ENCODE measurements at places on chromosomes 11 and 22.

DNA sequence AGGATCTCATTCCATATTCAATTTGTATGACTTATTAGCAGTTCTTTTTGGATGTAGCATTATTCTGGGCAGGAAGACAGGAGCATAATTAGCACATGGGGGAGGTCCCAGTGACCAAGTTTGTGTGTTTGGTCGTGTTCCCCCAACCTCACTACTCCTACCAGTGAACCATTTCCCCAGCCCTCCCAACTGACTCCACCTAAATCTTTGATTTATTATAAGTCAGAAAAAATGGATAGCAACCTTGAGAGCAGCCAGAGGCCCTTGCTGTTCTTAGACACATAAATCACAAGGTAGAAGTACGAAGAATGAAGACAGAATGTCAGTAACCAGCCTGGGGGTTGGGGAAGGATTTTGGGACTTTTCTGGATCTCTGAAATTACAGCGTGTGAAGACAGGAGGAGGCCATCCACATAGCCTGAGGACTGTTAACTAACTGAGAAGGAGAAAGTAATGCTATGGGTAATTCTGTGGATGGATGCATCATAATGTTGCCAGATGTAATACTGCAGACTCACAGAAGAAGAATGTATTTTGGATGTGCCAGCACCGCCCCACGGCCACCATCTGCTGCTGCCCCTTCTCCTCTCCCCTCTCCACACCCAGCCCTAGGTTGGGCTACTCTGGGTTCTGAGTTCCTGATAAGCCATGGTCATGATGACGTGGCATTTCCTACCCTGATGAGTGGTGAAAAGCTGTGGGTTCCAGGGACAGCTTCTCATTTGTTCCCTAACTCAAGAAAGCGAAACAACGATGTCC, 124.3 kb upstream of the TTC12 start:
- peak; percentile 89 for DNase-seq

- no peak for DNase-seq
These were observed 39.1 kb upstream of the PRAME start for GRCh38 chr22:22598144-22598543.

DNA sequence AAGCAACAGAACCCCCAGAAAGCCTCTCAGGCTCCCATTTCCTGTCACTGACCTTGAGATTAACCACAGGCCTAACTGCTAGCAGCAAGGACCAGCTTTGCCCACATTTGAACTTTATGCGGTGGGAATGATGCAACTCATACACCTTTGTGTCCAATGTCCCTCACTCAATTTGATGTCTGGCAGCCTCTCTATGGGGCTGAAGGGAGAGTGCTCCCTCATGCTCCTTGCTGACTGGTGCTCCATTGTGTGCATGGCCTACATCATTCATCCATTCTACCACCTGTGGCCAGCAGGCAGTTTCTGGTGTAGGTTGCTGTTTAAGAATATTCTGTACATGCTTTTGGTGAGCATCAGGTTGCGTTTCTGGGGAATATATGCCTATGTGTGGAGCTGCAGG, 31.9 kb downstream of the KCNQ1OT1 start:
- no peak for DNase-seq

DNA sequence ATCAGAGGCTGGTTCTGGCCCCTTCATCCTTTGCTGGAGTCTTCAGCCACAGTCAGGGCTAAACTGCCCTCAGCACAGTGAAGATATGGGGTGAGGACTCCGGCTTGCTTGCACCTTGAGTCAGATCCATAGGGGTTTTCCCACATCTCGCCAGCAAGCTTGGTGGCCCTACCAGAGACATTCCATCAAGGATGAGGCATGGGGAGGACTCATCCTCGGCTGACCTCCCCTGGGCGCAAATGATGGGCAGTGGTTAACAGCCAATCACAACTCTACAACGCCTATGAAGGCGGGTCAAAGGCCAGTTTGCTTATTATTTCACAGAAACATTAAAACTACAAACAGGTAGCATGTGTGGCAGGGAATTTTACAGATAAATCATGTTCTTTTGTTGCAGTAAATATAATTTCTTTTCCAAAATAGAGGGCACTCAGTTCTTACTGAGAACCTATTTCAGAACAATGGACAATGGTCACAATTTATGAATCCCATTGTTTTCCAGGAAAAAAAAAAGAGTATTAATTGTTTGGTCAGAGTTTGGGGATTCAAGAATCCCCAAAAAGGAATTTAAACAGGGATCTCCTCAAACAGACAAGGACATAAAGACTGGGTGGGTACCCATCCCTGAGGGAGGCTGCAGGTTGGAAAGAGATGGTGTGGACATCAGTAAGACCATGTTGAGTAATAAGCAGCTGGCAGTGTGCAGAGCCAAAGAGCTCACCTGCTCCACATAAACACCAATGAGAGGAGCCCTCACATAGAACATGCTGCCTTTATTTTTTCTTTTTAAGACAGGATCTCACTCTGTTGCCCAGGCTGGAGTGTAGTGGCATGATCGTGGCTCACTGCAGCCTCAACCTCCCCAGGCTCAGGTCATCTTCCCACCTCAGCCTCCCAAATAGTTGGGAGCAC, 14.8 kb downstream of the PLAAT3 start:
- DNase-seq: peak; percentile 21

DNA sequence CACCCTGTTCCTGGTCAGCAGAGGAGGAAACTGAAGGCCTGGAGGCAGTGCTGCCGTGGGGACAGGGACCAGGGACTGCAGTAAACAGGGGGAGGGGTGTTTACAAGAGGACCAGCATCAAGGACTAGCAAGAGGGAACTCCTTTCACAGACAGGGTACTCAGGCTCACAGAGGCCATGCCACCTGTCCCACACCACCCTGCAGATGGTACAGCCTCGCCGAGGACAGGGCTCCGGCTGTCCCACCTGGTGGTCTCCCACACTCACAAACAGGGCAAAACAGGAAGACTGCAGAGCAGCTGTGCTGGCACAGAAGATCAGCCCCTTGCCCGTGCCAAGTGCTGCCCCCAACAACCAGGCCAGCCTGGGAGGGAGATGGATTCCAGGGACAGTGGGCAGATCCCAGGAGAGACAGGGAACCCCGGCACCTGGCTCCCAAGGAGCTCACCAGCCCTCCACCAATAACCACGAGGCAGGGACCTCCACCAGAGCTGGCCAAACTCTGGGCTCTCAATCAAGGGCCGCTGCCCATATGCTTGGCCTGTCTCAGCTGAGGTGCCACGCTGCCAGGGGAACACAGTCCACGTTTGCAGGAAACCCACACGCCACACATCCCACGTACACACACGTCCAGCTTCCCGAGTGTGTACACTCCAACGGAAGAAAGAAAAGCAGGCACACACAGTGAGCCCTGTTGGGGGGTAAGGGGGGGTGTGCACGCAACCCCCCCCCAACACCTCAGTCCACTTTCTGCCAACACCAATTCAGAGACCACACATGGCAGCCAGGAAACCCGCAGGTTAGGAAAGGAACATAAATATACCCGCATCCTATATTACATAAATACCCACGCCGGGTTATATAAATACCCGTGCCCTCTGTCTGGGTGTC, 2.1 kb downstream of the CSNK1E start:
- no peak for DNase-seq

- DNase-seq: no peak
These were observed 24.5 kb downstream of the MMP20 start for GRCh38 chr11:102600666-102601065.

- DNase-seq: no peak
These were observed 8.2 kb downstream of the MS4A15 start for GRCh38 chr11:60764879-60765278.

DNA sequence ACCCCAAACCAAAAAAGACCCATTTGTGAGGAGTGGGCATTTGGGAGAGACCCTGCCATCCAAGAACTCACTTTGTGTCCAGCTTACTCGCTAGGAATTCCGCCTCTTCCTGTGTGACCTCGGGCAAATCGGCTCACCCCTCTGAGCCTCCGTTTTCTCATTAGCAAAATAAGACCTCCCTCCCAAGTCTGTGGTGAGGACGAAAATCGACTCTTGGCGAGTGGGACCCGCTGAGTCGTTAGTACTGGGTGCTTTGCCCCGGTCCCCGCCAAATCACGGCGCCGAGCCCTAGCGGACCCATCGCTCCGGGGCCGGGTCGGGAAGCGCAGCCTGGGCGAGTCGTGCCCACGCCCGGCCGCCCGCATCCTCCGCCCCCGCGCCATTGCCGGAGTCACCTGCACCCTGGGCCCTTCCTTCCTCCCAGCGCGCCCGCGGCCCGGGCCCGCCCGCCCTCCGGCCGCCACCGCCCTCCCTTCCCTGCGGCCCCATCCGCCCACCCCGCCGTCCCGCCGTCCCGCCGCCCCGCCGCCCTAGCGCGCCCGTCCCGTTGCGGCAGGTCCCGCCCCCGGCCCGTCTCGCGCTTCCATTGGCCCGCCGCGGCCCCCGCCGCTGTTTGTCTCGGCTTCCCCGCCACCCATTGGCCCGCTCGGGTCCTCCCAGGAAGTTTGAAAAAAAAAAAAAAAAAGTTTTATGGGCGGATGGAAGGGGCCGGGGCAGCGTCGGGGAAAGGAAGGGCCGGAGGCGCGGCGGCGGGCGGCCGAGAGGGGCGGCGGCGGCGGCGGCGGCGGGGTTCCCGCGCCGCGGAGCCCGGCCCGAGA, 48.9 kb downstream of the TRIOBP start:
- peak; percentile 70 for DNase-seq

GRCh38 chr11:44562845-44563460, 2.5 kb upstream of the CD82 start:
- no peak for DNase-seq

GRCh38 chr11:3954448-3955298, 99.2 kb downstream of the STIM1 start:
- DNase-seq: no peak

DNA sequence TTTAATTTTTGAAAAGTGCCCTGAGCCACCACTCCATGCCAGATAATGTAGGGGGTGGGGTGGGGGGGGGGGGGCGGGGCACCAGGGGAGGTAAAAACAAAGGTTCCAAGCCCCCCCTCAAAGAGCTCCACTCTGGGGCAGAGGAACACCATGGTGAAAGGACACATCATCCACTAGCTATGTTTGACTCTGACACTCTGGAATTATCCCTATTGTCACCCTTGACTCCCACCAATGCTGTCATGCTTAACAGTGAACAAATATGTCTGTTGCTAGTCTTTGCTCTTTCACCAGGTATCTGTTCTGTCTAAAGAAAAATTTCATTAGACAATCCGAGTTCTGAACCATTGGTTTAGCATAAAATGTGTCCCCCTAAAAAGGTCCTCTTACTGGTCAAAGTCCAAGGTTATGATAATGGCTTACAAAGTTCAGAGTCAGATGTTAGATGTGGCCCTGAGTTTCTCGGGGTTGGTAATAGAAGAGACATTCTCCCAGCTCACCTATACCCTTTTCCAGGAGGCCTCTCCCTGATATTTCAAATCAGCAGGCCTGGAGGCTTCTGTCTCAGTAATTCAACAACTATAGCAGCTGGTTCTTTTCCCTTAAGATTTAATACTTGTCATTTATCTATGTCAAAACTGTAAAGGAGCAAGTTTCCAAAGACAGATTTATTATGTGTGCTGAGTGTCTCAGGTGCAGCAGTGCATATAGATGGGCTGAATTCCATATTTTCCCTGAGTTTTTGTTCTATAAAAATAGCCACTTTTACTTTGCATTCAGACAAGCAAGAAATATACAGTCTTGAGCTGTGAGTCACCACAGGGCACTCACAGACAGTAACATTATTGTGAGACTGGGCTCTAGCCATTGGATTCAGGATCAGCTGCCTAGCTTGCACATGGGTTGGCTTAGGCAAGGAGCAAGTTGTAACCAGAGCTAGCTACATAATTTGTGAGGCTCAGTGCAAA, 174.1 kb downstream of the CSNK2A3 start:
- DNase-seq: peak; percentile 34

- no peak for DNase-seq
These were observed 115.9 kb downstream of the TBC1D22A start for GRCh38 chr22:46878191-46878948.

DNA sequence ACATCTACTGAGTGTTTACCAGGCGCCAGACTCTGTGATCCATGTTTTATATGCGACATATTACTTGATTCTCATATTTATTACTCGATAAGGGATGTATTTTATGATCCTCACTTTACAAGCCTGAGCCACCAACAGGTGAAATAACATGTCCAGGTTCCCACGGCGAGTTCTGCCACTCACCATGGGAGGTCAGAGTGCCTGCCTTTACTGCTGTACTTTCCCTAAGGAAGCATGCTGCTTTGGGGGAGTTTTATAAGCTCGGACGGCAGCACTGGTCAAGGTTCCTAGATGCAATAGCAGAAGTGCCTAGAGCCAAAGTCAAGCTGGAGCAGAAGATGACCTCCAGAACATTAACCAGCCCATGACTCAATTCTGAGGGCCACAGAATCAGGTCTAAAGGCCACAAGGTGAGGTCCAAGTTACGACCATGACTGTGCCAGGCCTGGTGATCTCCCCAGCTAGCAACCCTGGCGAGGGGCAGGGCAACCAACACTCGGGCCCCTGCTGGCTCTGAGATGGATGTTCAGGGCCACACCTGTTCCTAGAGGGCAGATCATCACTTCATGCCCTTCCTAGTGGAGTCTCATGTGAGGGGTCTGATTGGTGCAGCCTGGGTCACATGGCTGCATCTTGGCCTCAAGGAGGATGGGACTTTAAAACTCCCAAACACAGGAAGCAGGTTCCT, 14.2 kb downstream of the IFT27 start:
- no peak for DNase-seq

DNA sequence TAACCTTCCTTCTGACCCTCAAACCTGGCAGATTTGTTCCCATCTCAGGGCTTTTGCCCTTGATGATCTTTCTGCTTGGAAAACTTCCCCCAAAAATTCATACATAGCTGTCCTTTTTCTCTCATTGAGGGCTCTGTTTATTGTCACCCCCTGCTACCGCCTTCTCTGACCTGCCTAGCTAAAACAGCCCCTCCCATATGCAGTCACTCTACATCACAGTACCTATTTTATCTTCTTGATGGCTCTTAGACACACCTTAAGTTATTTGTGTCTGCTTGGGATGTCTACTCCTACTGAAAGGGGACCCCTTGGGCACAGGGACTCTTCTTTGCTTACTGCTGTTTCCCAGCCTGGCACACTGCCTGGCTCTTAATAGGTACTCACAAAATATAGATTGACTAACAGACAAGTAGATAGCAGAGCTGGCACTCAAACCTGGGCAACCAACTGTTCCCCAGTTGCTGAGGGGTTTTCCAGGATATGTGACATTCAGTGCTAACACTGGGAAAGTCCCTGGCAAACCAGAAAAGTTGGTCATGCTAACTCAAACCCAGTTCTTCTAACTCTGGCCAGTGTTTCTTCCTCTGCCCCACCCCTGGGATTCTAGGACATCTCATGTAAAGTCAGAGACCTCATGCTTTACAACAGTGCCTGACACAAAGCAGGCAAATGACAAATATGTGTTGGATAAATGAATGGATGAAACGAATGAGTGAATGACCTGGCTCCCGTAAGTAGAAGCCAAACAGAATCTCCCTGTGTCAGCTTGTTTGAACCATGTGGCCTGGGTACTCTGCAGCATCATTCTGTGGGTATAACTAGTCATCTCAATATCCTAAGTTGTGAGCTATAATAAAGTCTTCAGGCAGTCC, 19.8 kb upstream of the FJX1 start:
- DNase-seq: no peak
